ENCODE measurements at places on chromosomes 3 and 15. TPM values are rescaled to one million over a fixed set of nuclear protein-coding genes. Genes with fewer than 3 reads are reported as not detected.

Gene PRSS50
- 0.16 TPM for total RNA-seq

Gene GP5
- total RNA-seq: under 0.01 TPM

Gene VEPH1
- 14.8 TPM for total RNA-seq

Gene LRTM1
- total RNA-seq: not detected

Gene UBE2Q2
- 29.4 TPM for total RNA-seq

Gene ADAMTS17
- total RNA-seq: 0.98 TPM

Gene LRRIQ4
- not detected for total RNA-seq

Gene STAB1
- total RNA-seq: 0.13 TPM

Gene RARRES1
- total RNA-seq: 2.3 TPM

Gene SERPINI2
- not detected for total RNA-seq

Gene GOLGA6L10
- total RNA-seq: 1.3 TPM

Gene DCBLD2
- total RNA-seq: 566 TPM

Gene PIK3R4
- 26.5 TPM for total RNA-seq

Gene LDHAL6B
- total RNA-seq: not detected

Gene MCF2L2
- total RNA-seq: 0.76 TPM

Gene TLR9
- not detected for total RNA-seq

Gene TTLL13
- under 0.01 TPM for total RNA-seq

Gene GRAMD2A
- total RNA-seq: 1.1 TPM

Gene ACTRT3
- total RNA-seq: 2.6 TPM

Gene CELSR3
- total RNA-seq: 3.8 TPM

Gene MKRN2OS
- total RNA-seq: 1.3 TPM

Gene SCAANT1
- total RNA-seq: not detected

Gene DISP2
- 0.38 TPM for total RNA-seq

Gene SLC28A2
- not detected for total RNA-seq

Gene ANKRD63
- total RNA-seq: not detected

Gene HIGD2B
- not detected for total RNA-seq

Gene ARPIN
- total RNA-seq: 9.0 TPM

Gene GRIP2
- 0.25 TPM for total RNA-seq

Gene SOX2
- not detected for total RNA-seq

Gene UPK1B
- total RNA-seq: 14.3 TPM

Gene TRIM59
- 46.3 TPM for total RNA-seq

Gene SLC28A1
- not detected for total RNA-seq

Gene PLD1
- 14.2 TPM for total RNA-seq

Gene C2CD4A
- 0.25 TPM for total RNA-seq

Gene LRRC34
- total RNA-seq: 1.1 TPM

Gene SNX4
- total RNA-seq: 21.7 TPM

Measured in mesangial cell (primary cell).